Chondrocyte (in vitro differentiated cells): ENCODE measurements at places on chromosomes 4 and X. TPM values are rescaled to one million over a fixed set of nuclear protein-coding genes. Genes with fewer than 3 reads are reported as not detected.

GRCh38 chr4:7960790-7961655 is 21.4 kb upstream of the AFAP1 start:
- DNase-seq = no peak
- H3K36me3 ChIP-seq = no peaks in the 10 kb centered on the region
- H3K4me3 ChIP-seq = no peak overlapping the region
- H3K4me1 ChIP-seq = peaks cover 13% of the 10 kb centered on the region
- no peaks in the 10 kb centered on the region for H3K27me3 ChIP-seq

GRCh38 chr4:4658052-4658451 is 116.2 kb upstream of the STX18 start:
- peaks cover 29% of the 10 kb centered on the region for H3K4me1 ChIP-seq
- no peak for DNase-seq
- H3K4me3 ChIP-seq = no peak overlapping the region
- H3K36me3 ChIP-seq = no peaks in the 10 kb centered on the region
- H3K27me3 ChIP-seq = no peaks in the 10 kb centered on the region

DNA sequence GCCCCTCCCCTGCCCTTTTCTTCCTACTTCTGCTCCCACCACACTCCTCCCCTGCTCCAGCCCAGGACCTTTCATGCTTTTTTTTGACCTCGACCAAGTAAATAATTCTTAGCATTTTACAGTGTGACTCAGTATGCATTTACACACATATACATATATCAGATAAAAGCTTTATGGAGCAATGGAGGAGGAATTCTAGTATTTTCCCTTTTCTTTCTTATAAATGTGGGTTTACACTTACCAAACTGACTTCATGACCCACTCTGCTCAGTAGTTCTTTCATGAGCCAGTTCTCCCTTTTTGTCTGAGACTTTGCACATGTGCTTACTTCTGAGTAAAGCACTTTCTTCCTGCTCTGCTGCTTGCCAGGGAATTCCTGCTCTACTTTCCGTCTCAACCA is 111.8 kb upstream of the H2AZ1 start:
- no peaks in the 10 kb centered on the region for H3K36me3 ChIP-seq
- no peak for DNase-seq
- no peak overlapping the region for H3K27ac ChIP-seq
- no peak overlapping the region for H3K4me3 ChIP-seq

The PCDH19 gene
- 5.0 to 63.2 TPM (median 5.3 TPM) in 3 replicates for total RNA-seq

The SH3TC1 gene
- total RNA-seq = 1.2 to 1.4 TPM (median 1.2 TPM) in 3 replicates
